Pulmonary artery endothelial cell (primary cell): ENCODE measurements at places on chromosomes 16 and 17. TPM values are rescaled to one million over a fixed set of nuclear protein-coding genes. Genes with fewer than 3 reads are reported as not detected.

CPNE2 gene
- total RNA-seq, result 70.8 and 73.7 TPM in 2 replicates

PRKCA gene
- 10.6 and 10.8 TPM in 2 replicates for total RNA-seq

NPIPA8 gene
- total RNA-seq, result 3.5 TPM in 1 of 2 replicates, not detected in the other

MRPL45 gene
- 40.2 and 42.1 TPM in 2 replicates for total RNA-seq

KRT31 gene
- not detected in 2 replicates for total RNA-seq

ITGAX gene
- 0.04 and 1.1 TPM in 2 replicates for total RNA-seq

SLC43A2 gene
- total RNA-seq, result 24.5 and 29.5 TPM in 2 replicates

RDM1 gene
- 0.26 and 0.35 TPM in 2 replicates for total RNA-seq

TP53TG3C gene
- total RNA-seq, result not detected in 2 replicates

IL21R gene
- 0.04 and 0.07 TPM in 2 replicates for total RNA-seq

CFAP119 gene
- 1.3 and 1.6 TPM in 2 replicates for total RNA-seq

SDK2 gene
- under 0.01 and 0.04 TPM in 2 replicates for total RNA-seq

CCL14 gene
- total RNA-seq, result 18.8 and 21.8 TPM in 2 replicates

XAF1 gene
- 11.5 and 23.9 TPM in 2 replicates for total RNA-seq

CES4A gene
- total RNA-seq, result 0.59 and 0.85 TPM in 2 replicates

KRTAP4-9 gene
- total RNA-seq, result not detected in 2 replicates

KRTAP1-5 gene
- not detected in 2 replicates for total RNA-seq

RAC3 gene
- 16.9 and 45.4 TPM in 2 replicates for total RNA-seq

TUFM gene
- 180 and 199 TPM in 2 replicates for total RNA-seq

SPN gene
- total RNA-seq, result not detected in 2 replicates

JMJD8 gene
- total RNA-seq, result 28.8 and 30.9 TPM in 2 replicates

TEKT1 gene
- not detected in 2 replicates for total RNA-seq

ZPBP2 gene
- not detected in 2 replicates for total RNA-seq

USP10 gene
- 55.1 and 65.3 TPM in 2 replicates for total RNA-seq

KRTAP2-2 gene
- total RNA-seq, result not detected in 2 replicates

ZNF598 gene
- 22.8 and 23.4 TPM in 2 replicates for total RNA-seq

TPSD1 gene
- not detected in 2 replicates for total RNA-seq

ABCA6 gene
- 32.0 and 100 TPM in 2 replicates for total RNA-seq

CDH3 gene
- total RNA-seq, result under 0.01 and 0.18 TPM in 2 replicates

CDH1 gene
- under 0.01 and 0.14 TPM in 2 replicates for total RNA-seq

SLC9A5 gene
- 0.99 and 1.3 TPM in 2 replicates for total RNA-seq

MAP3K14 gene
- total RNA-seq, result 2.0 and 3.2 TPM in 2 replicates

DOC2B gene
- total RNA-seq, result 0.07 and 0.28 TPM in 2 replicates

IRX5 gene
- total RNA-seq, result 0.99 and 1.9 TPM in 2 replicates

C17orf50 gene
- not detected in 2 replicates for total RNA-seq

CA5A gene
- not detected in 2 replicates for total RNA-seq

AARS1 gene
- 151 and 159 TPM in 2 replicates for total RNA-seq

SLC47A2 gene
- total RNA-seq, result not detected in 2 replicates

ZNF771 gene
- 7.9 and 8.4 TPM in 2 replicates for total RNA-seq

TP53TG3D gene
- total RNA-seq, result 0.25 TPM in 1 of 2 replicates, not detected in the other

RAB37 gene
- total RNA-seq, result 0.32 and 0.53 TPM in 2 replicates

CTRB1 gene
- not detected in 2 replicates for total RNA-seq

MPP2 gene
- total RNA-seq, result 0.92 and 1.6 TPM in 2 replicates

TNP2 gene
- total RNA-seq, result not detected in 2 replicates

CRHR1 gene
- total RNA-seq, result not detected in 2 replicates

KRT24 gene
- not detected in 2 replicates for total RNA-seq

KRT9 gene
- not detected in 2 replicates for total RNA-seq
